ENCODE measurements at places on chromosomes 7 and 10.

DNA sequence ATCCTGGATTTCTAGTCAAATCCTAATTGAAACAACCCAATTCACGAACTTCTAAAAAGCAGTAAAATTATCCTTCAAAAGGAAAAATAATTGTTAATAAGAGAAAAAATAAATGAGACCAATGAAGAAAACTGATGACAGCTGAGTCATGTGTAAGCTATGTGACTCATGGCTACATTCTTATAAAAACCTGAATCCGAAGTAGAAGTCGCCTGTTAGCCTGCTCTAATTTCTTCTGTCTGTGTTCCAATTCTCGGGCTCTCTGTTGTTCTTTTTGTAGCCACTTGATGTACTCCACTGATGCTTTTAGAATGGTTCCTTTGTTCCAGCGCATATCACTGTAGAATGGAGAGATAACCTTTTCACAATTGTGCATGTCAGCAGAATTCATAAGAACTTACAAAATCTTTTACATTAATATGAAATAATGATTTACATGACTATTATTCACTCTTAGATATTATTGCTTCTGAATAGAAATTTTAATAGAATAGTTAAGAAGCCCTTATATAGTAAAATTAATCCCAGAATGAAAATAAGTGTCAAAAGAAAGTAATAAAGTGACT, 88.8 kb downstream of the TFEC start:
- DNase-seq: no peak

DNA sequence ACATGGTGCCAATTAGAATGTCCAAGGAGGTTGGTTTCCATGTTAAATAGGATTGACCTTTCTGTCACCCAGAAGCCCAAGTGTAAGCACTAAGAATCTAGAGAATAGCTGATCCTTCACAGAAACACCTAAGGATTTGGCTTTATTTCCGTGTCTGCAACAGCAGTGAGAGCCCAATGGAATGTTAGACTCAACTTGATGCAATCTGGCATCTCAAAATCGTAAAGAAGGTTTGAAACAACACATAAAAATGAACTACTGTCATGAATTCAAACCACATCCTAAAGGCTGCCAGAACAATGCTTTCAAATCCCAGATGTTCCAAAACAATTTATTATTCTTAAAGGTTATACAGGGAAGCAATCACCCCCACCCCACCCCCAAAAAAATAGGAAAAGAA, 18.6 kb downstream of the PPP1R3C start:
- DNase-seq: no peak

- DNase-seq: no peak
Observed at GRCh38 chr7:14850039-14850438, 52.5 kb downstream of the DGKB start.

DNA sequence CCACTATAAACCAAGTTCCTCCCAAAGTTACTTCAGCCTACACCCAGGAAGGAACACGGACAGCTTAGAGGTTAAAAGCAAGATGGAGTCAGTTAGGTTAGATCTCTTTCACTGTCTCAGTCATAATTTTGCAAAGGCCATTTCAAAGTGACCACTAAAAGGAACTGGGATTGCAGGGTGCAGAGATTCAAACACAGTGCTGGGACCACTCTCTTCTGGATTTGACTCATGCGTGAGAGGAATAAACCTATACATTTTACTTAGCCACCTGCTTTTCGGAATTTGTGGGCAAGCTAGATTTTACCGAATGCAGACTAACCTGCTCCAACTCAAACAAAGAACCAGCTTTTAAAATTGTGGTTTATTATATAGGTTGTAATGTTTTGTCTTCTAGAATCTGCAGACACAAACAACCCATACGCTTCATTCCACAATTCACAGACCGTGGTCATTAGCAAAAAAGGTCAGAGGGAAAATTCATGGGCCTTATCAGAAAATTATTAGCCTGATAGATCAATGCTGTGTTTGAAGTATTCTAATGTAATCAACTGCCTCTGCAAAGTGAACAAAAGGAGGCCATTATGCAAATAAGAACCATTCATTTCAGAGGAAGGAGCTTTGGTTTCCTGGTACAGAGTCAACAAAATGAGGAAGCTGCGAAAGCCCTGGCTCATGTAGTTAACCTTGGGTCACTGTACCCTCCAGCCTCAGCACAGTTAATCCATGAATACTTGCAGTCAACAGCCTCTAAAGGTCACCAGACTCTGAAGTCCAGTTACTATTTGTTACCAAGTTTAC, 342.7 kb upstream of the KLF6 start:
- no peak for DNase-seq

GRCh38 chr7:117876761-117877160, 3.5 kb upstream of the CTTNBP2 start:
- DNase-seq: no peak

Data from spleen (tissue), 13 donors.